ENCODE measurements at places on chromosomes 4 and X. TPM values are rescaled to one million over a fixed set of nuclear protein-coding genes. Genes with fewer than 3 reads are reported as not detected.

- DNase-seq, result peak; percentile 27
Observed at GRCh38 chrX:38175139-38175538, 45.5 kb downstream of the SRPX start.

DNA sequence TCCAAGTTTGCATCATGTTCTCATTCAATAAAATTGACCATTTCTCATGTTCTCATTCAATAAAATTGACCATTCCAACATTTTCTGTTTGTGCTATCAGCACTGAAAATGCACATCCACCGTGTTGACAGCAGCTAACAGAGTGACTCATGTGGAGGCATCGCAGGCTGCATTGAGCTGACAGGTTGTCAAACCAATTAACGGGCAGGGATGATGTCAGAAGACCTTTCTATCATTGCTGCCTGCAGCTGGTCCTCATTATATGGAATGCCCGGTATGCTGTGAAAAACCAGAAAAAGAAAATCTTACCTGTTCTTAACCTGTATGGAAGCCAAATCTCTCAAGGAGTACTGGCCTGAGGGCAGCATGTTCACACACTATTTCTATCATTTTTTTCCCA lies 202.0 kb downstream of the SMIM20 start:
- DNase-seq, result no peak

DNA sequence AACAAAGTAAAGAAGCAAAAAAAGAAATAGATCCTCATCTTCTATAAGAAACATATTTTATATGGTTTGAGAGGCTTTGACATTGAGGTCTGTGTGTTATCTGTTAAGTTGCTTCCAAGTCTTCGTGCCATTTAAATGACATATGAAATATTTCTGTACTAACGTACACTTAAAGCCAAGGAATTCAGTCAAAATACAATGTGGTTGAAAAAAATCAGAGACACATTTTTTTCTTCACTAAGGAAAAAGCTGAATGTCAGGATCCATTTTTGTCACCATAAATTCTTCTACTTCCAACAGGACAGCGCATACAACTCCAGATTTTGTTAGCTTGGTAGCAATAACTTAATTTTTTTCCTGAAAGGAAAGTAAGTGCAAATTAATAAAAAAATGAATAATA lies 168.5 kb downstream of the FAT4 start:
- DNase-seq, result no peak

- no peak for DNase-seq
Observed at GRCh38 chr4:174427571-174428140, 94.6 kb downstream of the HPGD start.

DNA sequence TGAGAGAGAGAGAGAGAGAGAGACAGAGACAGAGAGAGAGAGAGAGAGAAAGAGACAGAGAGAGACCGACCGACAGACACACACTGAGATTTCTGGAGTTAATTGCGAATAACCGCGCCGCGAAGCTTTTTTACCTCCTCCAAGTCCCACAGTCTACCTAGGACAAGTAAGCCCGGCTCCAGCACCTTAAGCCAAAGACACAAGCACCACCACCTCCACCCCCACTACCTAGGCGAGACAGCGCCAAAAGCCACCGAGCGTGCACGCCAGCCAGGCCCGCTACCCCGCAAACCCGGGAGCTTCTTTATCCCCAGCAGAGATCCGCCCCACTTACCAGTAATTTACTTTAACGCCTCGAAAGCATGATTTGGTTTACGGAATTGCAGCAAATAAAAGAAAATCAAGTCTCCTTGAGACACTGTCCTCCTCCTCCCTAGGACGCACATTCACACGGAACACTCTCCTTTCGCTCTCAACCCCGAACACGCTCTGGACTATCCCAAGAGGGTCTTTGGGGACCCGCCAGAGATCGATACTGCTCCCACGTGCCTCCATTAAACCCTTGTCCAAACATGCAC lies 649.6 kb upstream of the DIPK2B start:
- no peak for DNase-seq

The REELD1 gene
- total RNA-seq, result not detected

The ZFP92 gene
- total RNA-seq, result 0.03 TPM

The LNX1 gene
- total RNA-seq, result 0.62 TPM
